ENCODE measurements at places on chromosomes 1 and 21.
A peak's percentile ranks its signal among the peaks of the same experiment; 100 is the strongest.

GRCh38 chr1:208931936-208932335 lies 651.6 kb upstream of the CAMK1G start:
- no peak for DNase-seq

DNA sequence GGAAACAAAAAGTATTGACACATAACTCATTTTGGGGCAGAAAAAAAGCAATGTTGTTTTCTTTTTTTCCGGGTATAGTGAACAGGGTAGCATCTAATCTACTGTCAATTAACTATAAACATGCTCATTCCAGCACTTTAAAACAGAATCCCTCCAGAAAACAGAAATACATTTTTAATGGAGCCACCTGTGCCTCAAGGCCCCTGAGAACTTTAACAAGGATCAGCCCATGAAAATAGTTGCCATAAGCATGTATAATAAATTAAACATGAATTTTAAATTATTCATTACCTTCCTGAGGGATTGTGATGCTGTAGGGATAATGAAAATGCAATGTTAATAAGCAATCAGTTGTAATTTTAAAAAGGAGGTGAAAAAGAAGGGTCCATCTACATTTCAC lies 101.4 kb upstream of the IVNS1ABP start:
- DNase-seq = no peak

GRCh38 chr1:224774378-224774777 lies 155.1 kb upstream of the DNAH14 start:
- DNase-seq = no peak

- DNase-seq = no peak
These were observed 119.1 kb upstream of the GRIK3 start for GRCh38 chr1:37153116-37154100.

DNA sequence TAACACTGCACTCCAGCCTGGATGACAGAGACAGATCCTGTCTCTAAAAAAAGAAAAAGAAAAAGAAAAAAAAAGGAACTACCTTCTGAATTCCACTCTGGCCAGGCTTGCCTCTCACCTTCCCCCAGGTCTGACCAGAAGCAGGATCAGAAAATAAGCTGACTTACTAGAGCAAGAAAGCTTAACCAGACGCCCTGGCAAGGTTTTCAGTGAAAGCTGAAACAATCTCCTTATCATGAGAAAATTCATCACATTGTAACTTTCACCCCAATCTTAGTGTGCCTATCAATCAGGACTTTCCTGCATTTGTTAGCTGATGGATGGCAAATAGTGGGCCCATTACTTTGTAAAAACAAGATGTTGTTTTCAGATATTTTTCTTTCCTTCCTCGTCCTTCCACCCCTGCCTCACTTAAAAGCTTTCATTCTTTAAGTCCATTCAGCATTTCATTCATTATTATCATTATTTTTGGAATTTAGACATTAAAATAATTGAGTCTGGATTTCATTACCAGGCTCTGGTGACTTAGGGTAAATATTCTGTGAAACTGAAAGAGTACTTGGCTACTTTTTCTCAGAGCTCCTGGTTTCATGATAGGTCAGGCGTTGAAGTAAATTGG lies 96.5 kb upstream of the CD34 start:
- DNase-seq = no peak

DNA sequence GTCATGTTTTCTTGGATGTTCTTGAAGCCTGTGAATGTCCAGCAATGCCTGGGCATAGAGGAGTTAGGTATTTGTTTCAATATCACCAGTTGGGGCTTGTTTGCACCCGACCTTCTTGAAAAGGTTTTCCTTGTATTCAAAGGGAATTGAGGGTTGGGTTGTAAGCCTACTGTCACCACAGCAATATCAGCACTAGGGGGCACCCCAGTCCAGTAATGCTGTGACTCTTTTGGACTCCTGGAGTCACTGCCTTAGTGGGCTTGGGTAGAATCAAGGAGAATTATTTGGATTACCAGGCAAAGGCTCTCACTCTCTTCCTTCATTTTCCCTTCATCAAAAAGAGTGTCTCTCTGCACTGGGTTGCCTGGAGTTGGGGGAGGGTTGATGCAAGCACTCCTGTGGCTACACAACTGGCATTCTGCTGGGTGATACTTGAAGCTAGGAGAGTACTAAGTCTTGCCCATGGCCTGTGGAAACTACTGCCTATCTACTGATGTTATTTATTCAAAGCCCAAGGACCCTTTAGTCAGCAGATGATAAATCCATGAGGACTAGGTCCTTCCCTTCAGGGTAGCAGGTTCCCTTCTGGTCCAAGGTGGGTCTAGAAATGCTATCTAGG lies 34.5 kb downstream of the OR10R2 start:
- DNase-seq = peak; percentile 19

- DNase-seq = no peak
These were observed 49.8 kb downstream of the SLC35D1 start for GRCh38 chr1:67004176-67004575.

- no peak for DNase-seq
These were observed 155.1 kb downstream of the IGSF21 start for GRCh38 chr1:18262726-18263125.

- DNase-seq = no peak
These were observed 22.6 kb upstream of the NRDC start for GRCh38 chr1:51901151-51901550.

DNA sequence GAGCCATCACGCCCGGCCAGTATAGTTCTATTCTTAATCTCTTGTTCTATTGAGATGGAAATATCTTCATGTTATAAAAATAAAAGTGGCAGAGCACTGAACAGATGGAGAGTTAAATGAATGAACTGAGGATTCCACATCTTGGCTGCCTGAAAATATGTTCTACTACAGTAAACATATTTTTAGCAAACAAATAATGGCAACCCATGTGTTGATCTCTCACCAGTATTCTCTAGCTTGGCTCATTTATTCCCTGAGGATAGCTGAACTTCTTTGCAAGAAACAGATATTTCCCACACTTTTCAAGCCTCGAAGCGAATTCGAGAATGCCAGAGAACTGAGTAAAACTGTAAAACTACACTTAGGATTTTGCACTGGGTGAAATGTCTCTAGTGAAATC lies 58.9 kb downstream of the DIRAS3 start:
- no peak for DNase-seq

DNA sequence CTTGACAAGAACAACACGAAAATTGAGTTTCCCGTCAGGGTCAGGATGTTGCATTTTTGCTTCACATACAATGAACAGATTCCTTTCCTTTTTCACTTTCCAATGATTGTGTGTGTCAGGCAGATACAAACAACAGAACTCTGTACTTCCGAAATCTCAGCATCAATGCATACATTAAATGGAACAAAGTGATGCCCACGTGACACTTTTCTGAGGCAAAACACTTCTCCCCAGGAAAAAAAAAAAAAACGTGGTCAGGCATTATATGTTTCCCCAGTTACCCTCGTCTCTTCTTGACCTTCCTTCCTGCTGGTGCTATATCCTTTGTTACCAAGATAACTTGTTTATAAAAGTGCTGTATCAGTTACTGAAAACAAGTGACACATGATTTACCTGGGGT lies 181.8 kb downstream of the ZNF281 start:
- DNase-seq = no peak

- no peak for DNase-seq
These were observed 75.6 kb upstream of the KAZN start for GRCh38 chr1:14522926-14523241.

GRCh38 chr1:67175530-67176087 lies 9.4 kb downstream of the IL23R start:
- no peak for DNase-seq

- no peak for DNase-seq
These were observed 25.5 kb upstream of the ZC3H12A start for GRCh38 chr1:37448691-37449417.

- DNase-seq = peak; percentile 38
These were observed 25.1 kb downstream of the NENF start for GRCh38 chr1:212457740-212458338.

GRCh38 chr21:16585896-16586295 lies 856.1 kb downstream of the USP25 start:
- DNase-seq = no peak

- no peak for DNase-seq
These were observed 72.8 kb downstream of the SIPA1L2 start for GRCh38 chr1:232557096-232557495.

DNA sequence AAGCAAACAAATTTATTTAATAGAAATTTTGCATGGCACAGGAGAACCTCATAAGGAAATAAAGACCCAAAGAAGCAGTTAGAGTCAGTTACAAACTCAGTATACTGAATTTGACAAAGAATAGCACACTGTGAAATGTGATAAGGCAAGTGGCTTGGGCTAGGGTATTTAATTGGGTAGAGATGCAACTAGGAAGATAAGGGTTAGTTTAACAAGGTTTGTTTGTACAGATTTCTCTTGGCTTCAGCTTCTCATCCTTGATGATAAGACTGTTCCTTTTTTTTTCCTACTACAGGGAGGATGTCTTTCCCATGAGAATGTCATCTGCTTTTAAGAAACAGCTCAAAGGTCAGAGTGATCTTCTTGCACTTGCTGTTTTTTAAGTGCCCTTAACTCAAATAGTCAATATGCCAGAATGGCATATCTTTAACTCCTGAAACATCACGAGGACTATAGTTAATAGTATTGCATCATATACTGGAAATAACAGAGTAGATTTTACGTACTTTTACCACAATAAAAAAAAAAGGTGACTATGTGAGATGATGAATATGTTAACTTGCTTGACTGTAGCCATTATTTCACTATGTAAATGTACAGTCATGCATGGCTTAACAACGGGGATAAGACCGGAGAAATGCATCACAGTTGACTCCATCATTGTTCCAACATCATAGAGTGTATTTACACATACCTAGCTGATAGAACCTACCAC lies 9.2 kb upstream of the TRAF3IP3 start:
- no peak for DNase-seq

- DNase-seq = no peak
These were observed 97.0 kb upstream of the COA6 start for GRCh38 chr1:234276151-234276788.

DNA sequence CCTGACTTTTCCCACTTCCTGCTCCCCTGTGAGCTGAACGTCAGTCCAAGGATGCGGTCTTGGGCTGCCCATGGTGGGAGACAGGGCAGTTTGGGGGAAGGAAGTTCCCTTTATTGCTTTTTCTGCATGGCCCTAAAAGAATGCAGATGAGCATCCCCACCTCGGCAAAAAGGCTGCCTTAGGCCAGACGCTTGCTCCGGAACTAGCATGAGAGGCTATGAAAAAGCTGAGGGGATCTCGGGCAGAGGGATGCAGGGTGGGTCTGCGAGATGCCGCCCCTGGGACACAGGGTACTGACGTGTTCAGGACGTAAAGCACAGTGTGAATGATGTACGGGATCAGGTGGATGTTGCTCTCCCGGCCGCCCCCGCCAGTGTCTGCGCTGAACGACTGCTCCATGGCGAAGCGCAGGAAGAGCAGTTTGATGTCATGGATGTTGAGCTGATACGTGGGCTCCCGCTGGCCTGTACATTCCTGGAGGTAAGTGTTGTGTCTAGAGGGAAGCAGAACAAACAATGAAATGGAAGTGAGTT lies 125.8 kb downstream of the UBR4 start:
- no peak for DNase-seq

DNA sequence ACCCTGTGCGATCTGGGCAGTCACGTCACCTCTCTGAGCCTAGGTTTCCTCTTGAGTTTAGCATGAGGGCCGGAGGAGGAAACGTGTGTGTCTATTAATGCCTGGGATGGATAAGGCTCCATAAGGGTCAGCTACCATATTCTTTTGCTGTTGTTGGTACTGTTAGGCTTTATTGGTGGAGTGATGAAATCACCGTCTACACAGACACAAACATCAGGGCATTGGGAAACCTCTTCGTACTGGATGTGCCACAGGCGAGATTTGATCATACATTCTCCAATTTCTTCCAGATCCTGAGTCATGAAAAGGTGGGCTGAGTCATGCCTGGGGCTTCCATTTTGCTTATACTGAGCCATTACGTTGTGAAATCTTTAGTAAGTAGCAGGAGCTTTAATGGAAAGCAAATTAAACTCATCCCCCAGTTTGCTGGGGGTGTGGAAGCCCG lies 24.9 kb upstream of the GRHL3 start:
- DNase-seq = no peak

DNA sequence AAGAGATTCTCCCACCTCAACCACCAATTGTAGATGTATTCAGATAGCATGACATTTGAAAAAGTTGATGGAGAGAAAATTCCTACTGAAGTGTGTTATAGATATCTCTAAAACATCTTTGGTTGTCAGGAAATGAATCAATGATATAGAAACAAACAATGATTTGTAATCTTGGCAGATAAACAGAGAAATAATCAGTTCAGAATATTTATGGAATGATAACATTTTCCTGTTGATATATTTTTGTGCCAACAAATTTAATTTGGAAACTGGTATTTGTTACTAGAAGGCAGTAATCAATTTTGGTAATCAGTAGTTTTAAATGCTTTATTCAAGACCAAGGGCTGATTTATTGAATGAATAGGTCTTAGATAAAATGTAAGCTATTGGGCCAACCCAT lies 695.6 kb downstream of the USP25 start:
- no peak for DNase-seq

GRCh38 chr1:160371756-160372155 lies 4.9 kb downstream of the NHLH1 start:
- DNase-seq = no peak

- DNase-seq = no peak
These were observed 101.3 kb upstream of the C8B start for GRCh38 chr1:57066980-57067610.

DNA sequence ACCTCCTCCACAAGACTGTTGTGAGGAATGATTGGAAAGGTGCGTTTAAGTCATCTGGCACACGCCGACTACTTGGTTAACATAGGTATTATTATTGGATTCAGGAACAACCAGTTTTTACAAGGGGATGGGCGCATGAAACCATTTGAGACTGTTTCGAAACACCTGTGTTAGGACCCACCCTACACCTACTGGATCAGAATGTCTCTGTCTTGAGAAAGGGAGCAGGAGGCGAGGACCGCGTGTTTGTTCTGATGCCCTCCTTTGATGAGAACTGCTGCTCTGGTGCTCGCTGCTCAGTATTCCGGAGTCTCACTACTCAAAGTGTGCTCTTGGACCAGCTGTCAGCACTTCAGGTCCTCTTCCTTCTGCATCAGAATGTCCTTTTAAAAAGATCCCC lies 7.3 kb downstream of the H6PD start:
- no peak for DNase-seq

GRCh38 chr1:156860113-156860627 lies 495 bp upstream of the NTRK1 start:
- DNase-seq = peak; percentile 42

- DNase-seq = no peak
These were observed 44.4 kb downstream of the COLGALT2 start for GRCh38 chr1:183993132-183993531.

GRCh38 chr1:222462601-222463000 lies 85.3 kb downstream of the HHIPL2 start:
- no peak for DNase-seq

GRCh38 chr1:113684153-113684541 lies 75.1 kb downstream of the PHTF1 start:
- DNase-seq = no peak

- DNase-seq = no peak
These were observed 579.7 kb downstream of the PLA2G4A start for GRCh38 chr1:187408212-187409004.

- no peak for DNase-seq
These were observed 16.5 kb upstream of the ALX3 start for GRCh38 chr1:110086961-110087360.

- DNase-seq = no peak
These were observed 18.9 kb downstream of the SHISAL2A start for GRCh38 chr1:52651904-52652303.

Measured in activated T-cell treated with anti-CD3 and anti-CD28 coated beads for 4 hours (primary cell).